Liver (tissue), 10 donors: ENCODE measurements at places on chromosomes 2 and 18. TPM values are rescaled to one million over a fixed set of nuclear protein-coding genes. Genes with fewer than 3 reads are reported as not detected.

GRCh38 chr2:221997100-221997499, 301.7 kb downstream of the PAX3 start:
- H3K4me3 ChIP-seq: no peak overlapping the region
- DNase-seq: no peak
- no peaks in the 10 kb centered on the region for H3K4me1 ChIP-seq
- peaks cover 2% of the 10 kb centered on the region for H3K27me3 ChIP-seq

GRCh38 chr2:107094450-107094986, 208.6 kb upstream of the ST6GAL2 start:
- H3K4me1 ChIP-seq: no peaks in the 10 kb centered on the region
- no peak overlapping the region for H3K27ac ChIP-seq
- no peak for DNase-seq
- no peaks in the 10 kb centered on the region for H3K36me3 ChIP-seq

DNA sequence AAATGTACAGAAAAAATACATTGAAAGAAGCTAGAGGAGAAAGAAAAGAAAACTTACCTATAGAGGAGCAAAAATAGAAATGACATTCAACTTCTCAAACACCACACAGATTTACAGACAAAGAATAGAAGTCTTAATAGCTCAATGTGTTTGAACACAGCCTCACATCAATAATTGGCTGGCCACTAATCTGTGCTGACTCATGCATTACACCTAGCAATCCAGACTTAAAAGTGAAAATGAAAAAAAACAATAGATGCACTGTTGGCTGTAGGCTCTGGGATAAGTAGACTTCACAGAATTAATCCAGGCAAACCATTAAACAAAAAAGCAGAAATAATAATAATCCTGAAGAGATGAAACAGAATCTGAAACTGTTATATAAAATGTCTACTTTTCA, 961.3 kb upstream of the CELF4 start:
- no peaks in the 10 kb centered on the region for H3K36me3 ChIP-seq
- DNase-seq: no peak
- no peaks in the 10 kb centered on the region for H3K4me1 ChIP-seq
- no peaks in the 10 kb centered on the region for H3K27me3 ChIP-seq
- no peak overlapping the region for H3K4me3 ChIP-seq

DNA sequence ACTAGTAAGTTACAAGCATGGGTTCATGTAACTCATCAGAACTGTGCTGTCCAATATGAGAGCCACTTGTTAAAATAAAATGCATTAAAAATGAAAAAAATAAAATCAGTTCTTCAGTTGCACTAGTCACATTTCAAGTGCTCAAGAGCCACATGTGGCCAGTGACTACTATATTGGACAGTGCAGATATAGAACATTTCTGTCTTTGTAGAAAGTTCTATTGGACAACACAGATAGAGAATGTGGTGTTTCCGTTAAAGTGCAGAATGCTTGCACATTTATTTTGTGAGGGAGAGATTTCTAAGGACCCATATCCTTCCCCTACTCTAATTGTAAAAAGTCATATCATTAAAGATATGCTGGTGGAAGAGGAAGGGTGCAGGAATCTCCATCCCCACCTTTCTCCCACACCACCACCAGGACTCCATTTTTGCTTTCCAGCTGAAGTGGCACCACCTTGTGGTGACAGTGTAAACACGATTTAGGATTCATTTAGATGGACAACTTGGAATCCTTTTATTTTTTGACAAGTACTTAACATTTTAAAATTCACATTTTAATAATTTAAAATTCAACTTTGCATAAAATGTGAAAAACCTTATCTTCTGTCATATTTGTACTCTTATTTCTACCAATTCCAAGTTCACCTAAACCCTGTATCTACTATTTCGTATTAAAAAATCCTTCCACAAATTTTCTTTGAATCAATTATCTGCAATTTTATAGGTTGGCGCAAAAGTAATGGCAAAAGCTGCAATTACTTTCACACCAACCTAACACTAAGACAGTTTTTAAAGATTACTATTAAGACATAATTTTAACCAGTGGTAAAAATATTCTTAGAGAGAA, 9.4 kb upstream of the CD302 start:
- no peak overlapping the region for H3K27ac ChIP-seq
- no peaks in the 10 kb centered on the region for H3K36me3 ChIP-seq
- DNase-seq: no peak
- H3K4me3 ChIP-seq: no peak overlapping the region
- peaks cover 4% of the 10 kb centered on the region for H3K4me1 ChIP-seq

GRCh38 chr2:170436077-170436943, 258.4 kb downstream of the MYO3B start:
- no peak for DNase-seq
- H3K27me3 ChIP-seq: no peaks in the 10 kb centered on the region
- no peak overlapping the region for H3K4me3 ChIP-seq
- no peak overlapping the region for H3K27ac ChIP-seq
- no peaks in the 10 kb centered on the region for H3K36me3 ChIP-seq

DNA sequence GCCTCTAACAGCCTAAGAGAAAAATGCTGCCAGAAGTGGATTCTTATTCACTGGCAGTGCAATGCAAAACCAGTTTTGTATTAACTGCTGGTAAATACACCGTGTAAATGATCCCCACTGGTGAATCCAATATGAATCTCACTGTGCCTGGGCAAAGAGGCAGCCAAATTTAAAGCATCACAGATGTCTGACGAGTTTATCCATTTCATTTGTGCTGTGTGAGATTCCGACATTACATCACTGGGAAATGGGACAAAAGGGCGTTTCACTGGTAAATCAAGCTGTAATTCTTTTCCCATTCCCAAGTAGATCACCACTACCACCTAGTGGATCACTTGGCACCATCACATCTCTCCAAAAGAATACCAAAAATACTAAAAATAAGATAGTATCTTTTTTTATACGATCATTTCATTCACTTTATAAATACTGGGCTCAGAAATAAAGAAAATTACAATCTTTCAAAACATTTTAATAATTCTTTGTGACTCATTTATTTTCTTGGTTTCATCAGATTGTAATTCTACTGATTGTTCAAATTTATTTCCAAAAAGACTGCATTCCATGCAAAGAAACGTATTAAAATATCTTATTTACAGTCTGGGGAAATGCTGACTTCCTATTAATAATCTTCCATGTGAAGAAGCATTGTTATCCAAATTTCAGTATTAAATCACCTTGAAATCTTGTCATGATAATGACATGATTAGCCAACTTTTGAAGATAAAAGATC, 125.6 kb downstream of the GRB14 start:
- H3K36me3 ChIP-seq: peaks cover 7% of the 10 kb centered on the region
- no peak for DNase-seq
- no peaks in the 10 kb centered on the region for H3K27me3 ChIP-seq
- H3K27ac ChIP-seq: no peak overlapping the region
- no peak overlapping the region for H3K4me3 ChIP-seq

The SLC14A1 gene
- total RNA-seq: 1.0 TPM

The NOSTRIN gene
- 4.1 TPM for total RNA-seq
